ENCODE measurements at places on chromosomes 5 and 9.

DNA sequence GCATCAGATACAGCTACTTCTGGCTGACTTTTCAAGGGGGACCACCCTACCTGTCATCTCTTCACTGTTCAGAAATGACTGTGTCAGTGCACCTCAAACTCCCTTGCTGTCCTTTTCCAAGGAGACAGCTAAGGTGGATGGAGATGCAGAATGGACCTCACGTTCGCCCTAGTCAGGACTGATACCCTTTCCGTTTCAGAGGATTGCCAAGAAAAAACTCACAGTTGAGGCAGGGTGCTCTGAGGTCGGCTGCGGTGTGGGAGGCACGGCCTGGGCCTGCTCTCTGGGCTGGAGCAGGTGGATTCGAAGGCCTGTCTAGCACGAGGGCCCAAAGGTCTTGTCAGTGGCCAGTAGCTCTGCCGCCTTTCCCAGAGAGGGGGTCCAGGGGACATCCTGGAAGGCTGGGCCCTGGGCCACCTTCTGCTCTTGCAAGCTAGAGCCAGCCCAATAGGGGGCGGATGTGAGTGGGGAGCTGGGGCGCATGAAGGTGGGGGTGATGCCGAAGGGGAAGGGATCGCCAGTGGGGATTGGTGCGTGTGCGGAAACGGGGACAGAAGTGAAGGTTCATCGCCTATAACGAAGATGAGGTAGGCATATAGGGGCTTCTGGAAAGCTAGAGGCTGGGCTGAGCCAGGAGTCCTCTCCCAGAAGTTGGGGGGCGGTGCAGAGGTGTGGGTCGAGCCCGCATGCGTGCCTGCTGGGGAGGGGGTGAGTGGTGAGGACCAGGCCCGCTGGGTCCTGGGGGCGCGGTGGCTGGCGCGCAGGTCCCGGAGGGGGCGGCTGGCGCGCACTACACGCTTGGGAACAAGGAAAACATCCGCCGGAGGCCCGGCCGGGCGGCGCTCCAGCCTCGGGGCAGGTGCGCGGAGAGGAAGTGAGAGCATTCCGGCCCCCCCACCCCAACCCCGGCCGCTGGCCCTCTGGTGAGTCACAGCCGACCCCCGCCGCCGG, 2.5 kb upstream of the MSMP start:
- DNase-seq: peak; percentile 94

- DNase-seq: no peak
These were observed 473.2 kb downstream of the ENC1 start for GRCh38 chr5:74167206-74167929.

GRCh38 chr9:10706788-10707187, 94.0 kb upstream of the PTPRD start:
- DNase-seq: no peak

- DNase-seq: no peak
These were observed 64.6 kb upstream of the HAND1 start for GRCh38 chr5:154542581-154542980.

DNA sequence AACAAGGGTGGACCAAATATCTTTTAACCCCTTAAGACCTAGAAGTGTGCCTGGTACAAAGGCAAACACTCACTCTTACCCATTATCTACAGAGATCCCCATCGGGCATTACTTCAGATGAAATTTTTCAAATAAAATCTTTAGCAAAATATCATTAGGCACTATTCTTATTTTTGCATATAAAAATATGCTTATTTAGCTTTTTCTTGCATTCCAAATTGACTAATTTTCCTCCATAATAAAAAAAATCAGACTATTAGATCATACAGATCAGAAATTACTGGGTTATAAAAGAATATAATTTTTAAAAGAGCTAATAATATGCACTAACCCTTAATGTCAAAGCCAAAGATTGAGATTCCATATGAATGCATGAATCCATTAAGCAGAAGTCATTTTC, 178.7 kb upstream of the SLC30A5 start:
- DNase-seq: no peak

DNA sequence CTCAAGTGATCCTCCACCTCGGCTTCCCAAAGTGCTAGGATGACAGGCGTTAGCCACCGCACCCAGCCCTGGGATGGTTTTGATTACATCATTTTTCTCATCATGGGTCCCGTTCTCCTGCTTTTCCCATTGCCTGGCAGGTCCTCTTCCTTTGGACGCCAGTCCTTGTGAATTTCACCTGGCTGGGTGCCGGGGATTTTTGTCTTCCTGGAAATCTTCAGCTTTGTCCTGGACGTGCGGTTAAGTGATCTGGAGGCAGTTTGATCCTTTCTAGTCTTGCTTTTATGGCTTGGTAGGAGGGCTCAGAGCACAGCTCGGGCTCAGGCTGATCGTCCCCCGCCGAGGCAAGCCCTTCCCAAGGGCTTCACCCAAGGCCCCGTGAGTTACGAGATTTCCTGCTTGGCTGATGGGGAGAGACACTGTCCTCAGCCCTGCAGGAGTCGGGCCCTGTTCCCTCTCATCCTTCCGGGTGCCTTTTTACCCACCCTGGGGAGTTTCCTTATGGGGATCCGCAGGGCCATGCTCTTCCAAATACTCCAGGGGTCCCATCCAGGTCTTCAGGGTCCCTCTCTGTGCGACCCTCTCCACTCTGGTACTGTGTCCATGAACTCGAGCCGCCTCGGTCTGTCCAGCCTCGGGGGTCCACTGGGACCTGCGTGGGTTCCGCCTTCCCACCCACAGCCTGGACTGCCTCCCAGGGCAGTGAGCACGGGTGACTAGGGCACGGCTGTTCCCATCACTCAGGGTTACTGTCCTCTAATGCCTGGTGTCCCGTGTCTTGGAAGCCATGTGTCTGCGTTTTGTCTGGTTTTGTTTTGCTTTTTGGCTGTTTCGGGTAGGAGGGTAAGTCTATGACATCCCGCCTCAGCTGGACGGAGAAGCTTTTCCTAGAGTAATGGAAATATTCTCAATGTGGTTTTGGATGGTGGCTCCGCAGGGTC, 22.3 kb upstream of the EGFL7 start:
- no peak for DNase-seq

- DNase-seq: no peak
These were observed 6.3 kb downstream of the MYO10 start for GRCh38 chr5:16929831-16930230.

GRCh38 chr9:117253261-117253660, 161.6 kb downstream of the ASTN2 start:
- no peak for DNase-seq

DNA sequence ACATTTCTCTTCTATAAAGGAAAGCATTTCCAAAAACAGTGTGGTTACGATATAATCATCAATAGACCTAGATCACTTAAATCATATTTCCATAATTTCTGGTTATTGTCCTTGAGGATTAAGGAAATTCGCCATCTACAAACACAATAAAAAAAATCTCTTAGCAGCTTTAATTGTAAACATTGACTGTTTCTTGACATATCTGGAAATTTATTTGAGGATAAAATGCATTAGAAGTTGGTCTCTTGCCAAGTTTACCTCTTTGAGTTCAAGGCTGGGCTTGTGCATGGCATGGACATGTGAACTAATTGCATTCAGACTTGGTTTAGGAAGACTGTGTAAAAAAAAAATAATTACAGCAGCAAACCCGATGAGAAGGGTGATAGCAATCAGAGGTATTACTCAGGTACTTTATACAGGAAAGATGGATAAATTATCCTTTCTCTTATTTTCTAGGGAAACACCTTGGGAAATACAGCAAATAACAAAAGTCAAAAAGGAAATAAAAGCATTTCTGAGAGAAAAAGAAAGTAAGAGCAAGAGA, 237.9 kb downstream of the SLF1 start:
- no peak for DNase-seq

DNA sequence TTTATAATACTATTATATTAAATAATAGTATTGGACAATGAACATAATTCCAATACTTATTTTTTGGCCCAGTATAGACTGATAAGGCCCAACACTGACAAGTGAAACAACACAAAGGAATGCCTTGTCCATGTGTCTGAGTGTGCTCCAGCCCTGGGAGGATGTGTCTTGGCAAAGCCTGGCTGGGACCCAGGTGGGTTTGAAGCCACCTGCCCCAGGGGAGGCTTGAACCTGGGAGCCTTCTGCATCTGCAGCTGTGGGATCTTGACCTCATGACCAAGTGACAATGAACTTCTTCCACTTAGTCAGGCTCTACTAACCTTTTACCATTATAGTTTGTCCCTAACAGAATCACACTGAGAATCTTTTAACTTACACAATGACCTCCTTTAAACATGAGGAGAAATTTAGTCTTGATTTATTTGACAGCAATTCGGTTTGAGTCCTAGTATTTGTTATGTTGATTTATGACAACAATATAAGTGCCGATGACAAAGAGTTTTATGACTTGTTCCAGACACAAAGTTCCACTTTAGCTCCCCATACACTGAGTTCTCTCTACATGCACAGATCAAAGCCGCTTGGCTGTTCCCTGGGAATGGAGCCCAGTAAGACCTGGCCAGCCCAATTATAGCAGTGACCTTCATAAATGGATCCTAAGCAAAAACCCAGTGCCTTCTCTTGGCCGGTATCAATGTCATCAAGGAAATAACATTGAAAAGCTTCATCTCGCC, 294.5 kb downstream of the CTNND2 start:
- DNase-seq: no peak

DNA sequence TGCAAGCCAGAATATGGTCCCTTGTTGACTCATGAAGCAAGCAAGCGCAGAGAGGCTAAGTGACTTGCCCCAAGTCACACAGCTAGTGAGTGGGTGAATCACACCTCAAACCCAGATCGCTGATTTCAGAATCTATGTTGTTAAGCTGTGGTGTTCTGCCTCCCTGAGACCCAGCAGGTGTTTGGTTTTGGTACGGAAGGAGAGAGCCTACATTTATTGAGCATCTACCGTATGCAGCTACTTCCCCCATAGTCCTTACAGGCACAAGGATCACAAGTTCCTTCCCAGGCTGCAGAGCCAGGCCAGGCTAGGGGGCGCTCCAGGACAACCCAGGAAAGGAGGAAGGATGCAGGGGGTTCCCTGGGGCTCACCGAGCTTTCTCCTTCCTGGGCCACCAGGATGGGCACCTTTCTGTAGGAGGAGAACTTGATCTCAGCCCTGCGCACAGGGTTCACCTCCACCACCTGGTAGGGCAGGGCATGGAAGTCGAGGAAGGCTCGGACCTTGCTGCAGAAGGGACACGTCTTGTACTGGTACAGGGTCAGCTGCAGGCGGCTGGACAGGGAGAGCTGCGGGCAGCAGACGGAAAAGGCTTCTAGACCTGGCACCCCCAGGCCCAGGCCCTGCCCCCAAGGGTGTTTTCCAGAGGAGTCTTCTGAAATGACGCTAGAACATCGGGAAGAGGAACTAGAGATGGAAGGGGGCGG, 2.5 kb downstream of the PTGES2 start:
- DNase-seq: peak; percentile 83

DNA sequence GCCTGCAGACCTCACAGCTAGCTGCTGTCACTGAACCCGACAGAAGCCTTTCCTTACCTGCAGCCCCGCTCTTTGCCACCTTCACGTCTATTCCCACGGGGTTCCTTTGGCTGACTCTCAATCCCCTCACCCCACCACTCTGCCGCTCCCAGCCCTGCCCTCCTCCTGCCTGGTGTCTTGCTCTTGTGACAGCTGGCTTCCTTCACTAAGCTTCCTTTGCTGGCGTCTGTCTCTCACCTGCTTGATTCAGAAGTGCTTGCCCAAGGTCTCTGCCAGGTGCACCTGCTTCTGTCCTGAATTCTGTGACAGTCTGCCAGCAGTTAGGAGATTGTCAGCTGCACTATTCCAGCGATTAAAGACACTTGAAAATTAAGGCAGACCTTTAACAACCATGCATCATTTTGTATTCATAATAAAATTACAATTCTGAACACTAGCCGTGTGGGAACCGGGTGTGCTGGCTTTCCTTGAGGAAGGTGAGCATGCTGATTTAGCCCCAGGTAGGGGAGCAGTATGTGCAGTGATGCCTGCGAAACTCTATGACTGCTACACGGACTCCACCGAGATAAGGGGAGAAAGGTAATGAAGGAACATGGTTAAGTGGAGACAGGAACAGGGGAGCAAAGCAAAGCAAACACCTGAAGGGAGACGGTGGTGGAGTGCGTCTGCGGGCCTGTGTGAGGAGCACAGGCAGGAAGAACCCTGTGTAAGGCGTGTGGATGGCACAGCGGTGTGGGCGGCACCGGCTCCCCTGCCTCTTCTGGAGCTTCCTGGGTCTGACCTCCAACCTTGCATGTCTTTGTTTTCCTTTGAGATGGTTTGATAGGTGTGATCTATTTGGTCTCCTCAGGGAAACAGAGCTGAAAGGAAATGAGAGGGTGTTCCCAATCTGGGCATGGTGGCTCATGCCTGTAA, 80.1 kb upstream of the CACNA1B start:
- DNase-seq: no peak

DNA sequence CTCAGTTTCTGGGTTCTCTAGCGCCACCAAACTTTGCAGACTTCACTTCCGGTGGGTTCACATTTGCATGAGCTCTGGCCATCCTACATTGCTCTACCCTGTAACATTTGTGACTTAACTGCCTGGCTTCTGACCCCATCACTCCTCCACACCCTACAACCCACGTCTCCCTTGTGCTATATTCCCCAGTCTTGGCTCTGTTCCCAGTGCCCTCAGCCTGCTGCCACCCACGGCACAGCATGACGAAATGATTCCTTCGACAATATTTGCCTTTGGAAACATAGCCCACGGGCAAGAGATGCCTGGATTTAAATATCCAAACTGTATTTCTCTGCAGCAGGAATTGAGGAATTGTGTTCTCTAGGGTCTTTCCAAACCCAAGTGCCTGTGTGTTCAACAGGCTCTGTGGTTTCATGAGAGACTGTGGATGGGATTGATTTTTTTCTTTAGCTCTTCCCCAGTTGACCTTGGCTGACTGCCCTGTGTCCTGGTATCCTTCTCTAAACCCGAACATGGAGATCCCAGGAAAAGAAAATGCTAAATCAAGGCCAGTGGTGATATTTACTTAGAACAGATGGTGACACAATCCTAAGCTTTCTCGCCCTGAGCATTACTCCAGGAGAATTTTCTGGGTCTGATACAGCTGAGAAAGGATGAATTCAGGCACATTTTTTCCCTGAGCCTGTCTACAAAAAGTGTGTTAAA, 44.4 kb upstream of the GRIA1 start:
- no peak for DNase-seq

DNA sequence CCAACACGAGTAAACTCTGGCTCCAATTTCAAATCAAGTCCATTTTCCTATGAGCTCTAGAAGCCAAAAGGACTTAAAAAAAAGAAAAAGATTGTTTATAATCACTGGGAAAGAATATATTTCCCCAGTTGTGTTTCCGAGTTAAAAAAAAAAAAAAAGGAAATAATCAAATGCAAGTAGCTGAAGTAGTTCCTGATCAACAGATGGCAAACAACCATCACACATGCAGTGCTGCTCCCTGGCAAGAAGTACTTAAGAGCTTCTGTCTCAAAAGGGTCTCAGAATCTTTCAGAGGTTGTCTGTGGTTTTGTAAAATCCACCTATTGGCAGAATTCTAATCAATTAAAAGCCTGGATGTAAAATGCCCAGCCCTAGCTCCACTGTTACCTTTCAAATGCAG, 387.9 kb downstream of the RAB3C start:
- no peak for DNase-seq

GRCh38 chr5:116579144-116579543, 4.5 kb upstream of the SEMA6A start:
- no peak for DNase-seq

DNA sequence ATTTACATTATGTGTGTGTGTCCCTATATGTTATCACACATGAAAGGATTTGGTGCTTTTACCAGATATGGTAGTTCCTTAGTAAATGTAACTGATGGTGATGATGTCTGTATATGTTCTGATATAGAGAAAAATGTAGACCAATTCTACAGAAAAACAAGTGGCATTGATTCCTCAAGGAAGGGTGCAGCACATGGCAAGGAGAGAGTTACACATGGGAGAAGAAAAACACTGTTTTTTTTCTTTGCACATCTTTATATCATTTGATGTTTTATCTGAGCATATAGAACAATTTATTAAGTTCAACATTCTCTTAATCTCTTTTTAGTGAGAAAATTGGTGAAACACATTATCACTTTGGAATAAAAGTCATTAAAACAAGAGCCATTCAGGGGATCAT, 535.0 kb upstream of the KLF4 start:
- no peak for DNase-seq
